ENCODE measurements at places on chromosomes 4 and X.

DNA sequence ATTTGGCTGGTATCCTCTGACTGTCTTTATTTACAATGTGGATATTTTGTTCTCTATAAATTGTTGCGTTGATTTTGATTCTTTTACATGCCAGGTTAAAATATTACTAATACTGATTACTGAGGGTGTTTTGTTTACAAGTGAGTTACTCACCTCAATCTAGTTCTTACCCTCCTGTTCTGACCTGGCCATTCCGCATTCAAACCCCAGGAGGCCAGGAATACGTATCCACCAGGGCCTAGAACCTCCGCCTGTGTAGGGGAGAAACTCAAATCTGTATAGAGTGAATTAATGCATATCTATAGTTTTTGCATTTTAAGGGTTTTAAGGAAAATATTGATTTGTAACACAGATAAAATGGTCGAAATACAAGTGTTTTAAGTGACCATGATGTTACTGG is 2.6 kb upstream of the ZFP42 start:
- DNase-seq = no peak

GRCh38 chr4:79689740-79690139 is 281.7 kb upstream of the GK2 start:
- DNase-seq = no peak

GRCh38 chrX:45591650-45592049 is 391.0 kb upstream of the DIPK2B start:
- DNase-seq = no peak

- no peak for DNase-seq
These were observed 48.5 kb downstream of the TSPAN5 start for GRCh38 chr4:98609934-98610333.

- DNase-seq = peak; percentile 39
These were observed at the start of gene PLXNB3 for GRCh38 chrX:153763989-153764755. TSS of gene PLXNB3 (plus strand) at chrX:153764249. CDS start at chrX:153765536, 1,287 bp downstream.

Measured in stimulated activated CD8-positive, alpha-beta memory T cell treated with anti-CD3 and anti-CD28 coated beads, Interleukin-15, amount 100 ng/mL, for 1 hour (primary cell).